Kidney (tissue), 22 donors: ENCODE measurements at places on chromosomes 1 and 21.

- peak; percentile 11 for DNase-seq
Measured at GRCh38 chr1:71587961-71588360, 507.1 kb upstream of the ZRANB2 start.

- no peak for DNase-seq
Measured at GRCh38 chr1:46288485-46289133, 14.8 kb downstream of the LRRC41 start.

DNA sequence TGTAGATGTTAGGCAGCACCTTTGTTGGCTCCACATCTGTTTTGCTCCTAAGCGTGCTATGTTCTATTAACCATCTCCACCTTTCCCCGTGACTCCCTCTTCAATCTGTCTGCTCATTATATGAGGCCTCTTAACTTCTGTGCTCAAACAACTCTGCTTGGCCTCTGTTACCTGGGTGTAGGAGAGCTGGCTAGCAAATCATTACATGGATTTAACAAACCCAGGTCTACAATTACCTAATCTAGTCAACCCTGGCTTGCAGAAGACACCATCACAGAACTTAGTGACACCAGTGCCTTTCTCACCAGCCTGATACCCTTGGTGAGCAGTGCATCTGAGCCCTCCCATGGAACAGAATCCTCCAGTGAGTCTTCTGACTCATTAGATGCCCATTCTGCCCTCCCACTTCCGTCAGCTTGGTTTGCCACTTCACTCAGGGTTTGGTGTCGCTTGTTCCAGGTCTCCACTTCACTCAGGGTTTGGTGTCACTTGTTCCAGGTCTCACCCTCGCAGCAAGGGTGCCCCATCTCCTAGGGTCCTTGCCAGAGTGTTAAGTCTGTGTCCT is 92.0 kb upstream of the KIF26B start:
- DNase-seq: no peak

GRCh38 chr1:234645964-234646363 is 36.0 kb upstream of the IRF2BP2 start:
- DNase-seq: no peak

DNA sequence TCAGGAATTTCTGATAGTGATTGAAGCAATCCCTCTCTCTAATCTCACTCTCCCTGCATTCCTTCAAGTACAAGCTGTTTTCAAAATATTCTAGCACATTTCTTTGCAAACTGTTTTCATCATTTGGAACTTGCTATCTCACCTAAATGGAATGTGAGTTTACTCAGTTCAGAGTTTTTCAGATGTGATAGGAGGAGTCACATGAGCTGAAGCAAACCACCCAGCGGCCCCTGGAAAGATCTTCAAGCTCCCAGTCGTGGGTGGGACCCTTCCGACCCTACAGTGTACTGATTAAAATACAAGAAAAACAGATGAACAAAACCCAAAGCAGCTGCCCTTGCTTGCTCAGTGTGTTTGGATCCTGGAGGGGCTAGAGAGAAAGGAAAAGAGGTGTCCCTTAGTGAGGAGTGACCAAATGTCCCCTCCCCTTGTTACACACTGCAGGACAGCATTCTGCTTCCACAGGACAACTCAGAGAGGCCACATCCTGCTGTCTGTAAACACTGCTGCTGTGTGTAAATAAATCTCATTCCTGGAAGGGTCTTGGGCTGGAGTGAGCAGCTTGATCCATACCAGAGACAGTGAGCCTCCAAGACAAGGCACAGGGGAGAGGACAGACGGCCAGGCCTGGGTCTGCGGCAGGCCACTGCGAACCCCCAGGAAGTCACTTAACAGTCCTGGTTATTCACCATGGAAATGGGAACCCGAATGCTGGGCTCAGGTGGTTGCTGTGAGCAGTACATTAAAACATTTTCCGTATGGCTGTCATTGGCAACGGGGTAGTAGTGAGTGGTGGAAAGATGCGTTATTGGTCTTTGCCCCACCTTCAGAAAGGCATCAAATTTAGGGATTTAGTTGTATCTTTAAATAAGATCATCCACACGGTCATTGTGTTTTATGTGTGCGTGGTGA is 229.2 kb downstream of the RHOU start:
- DNase-seq: peak; percentile 39

DNA sequence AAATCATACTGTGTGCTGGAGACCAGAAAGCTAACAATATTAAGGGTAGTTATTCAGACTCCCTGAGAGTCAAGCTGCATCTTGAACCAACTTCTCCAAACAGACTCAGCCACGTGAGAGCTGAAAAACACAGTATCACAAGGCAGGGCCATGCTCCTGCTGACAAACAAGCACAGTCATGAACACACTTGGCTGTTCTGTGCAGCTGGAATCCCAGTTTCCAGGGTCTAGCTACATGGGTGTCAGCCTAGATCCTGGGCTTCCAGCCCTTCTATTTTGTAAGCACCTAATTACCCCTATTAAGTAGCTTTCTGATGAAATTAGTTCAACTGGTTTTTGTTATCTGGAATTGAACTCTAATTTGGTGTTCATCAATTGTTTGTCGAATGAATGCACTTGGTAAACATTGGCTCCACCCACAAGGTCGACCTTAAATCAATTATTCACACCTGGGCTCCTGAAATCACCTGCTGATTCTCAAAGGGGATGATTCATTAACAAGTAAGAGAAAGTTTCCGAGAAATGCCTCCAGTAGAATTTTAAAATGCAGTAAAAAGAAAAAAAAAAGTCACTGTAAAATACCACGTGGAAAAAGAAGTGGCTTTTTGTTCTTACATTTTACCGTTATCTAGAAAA is 179.3 kb downstream of the ZC3H11B start:
- DNase-seq: no peak
